A172 (cell line): ENCODE measurements at places on chromosomes 12 and 14.

- DNase-seq, result peak; percentile 61
Observed at GRCh38 chr12:93776581-93777018, 99.4 kb downstream of the CRADD start.

GRCh38 chr12:19375888-19376287 lies 63.4 kb upstream of the AEBP2 start:
- no peak for DNase-seq

DNA sequence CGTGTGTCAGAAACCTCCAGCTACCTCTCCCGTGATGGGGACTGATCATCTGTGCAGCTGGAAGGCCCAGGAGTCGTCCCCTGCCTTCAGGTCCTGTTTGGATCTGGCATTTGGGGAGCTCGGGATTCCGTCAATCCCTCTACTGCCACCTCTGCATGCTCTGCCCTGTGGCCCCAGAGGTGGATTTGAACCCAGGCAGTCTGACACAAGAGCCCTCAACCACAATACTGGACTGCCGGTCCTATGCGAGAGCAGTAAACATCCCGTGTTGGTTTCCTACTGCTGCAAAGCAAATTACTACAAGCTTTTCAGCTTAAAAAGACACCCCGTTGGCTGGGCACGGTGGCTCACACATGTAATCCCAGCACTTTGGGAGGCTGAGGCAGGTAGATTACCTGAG lies 121.9 kb upstream of the FKBP4 start:
- no peak for DNase-seq

DNA sequence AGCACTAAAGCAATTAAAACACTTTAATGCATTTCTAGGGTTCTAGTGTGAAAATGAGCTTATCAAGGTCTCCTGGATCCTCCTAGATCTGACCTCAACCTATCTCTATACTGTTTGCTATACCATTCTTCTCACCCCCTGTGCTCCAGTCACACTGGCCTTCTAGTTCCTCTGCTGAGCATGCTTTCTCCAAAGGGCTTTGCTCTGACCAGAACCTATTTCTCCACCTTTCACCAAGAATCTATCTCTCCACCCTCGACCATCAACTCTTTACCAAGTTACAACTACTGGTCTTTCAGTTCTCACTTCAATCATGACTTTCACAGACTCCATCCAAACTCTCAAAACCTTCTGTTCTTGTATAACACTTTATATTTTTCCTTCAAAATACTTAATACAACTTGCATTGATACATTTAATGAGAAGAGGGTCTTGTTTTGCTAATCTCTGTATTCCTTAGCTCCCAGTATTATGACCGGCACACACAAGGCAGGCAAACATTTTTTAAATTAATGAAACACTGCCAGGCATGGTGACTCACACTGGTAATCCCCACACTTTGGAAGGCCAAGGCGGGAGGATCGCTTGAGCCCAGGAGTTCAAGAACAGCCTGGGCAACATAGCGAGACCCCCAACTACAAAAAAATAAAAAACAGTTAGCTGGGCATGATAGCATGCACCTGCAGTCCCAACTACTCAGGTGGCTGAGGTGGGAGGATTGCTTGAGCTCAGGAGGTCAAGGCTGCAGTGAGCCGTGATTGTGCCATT lies 22.8 kb downstream of the PPP1R12A start:
- DNase-seq, result peak; percentile 52

DNA sequence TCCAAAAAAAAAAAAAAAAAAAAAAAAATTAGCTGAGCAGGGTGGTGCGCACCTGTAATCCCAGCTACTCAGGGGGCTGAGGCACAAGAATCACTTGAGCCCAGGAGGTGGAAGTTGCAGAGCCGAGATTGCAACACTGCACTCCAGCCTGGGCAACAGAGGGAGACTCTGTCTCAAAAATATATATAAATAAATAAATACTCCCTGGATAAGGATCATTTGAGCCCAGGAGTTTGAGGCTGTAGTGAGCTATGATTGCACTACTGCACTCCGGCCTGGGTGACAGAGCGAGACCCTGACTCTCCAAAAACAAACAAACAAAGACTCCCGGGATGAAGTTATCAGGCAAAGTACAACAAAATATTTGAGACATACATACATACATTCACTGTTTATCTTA lies 3.3 kb upstream of the NAA25 start:
- DNase-seq, result no peak

DNA sequence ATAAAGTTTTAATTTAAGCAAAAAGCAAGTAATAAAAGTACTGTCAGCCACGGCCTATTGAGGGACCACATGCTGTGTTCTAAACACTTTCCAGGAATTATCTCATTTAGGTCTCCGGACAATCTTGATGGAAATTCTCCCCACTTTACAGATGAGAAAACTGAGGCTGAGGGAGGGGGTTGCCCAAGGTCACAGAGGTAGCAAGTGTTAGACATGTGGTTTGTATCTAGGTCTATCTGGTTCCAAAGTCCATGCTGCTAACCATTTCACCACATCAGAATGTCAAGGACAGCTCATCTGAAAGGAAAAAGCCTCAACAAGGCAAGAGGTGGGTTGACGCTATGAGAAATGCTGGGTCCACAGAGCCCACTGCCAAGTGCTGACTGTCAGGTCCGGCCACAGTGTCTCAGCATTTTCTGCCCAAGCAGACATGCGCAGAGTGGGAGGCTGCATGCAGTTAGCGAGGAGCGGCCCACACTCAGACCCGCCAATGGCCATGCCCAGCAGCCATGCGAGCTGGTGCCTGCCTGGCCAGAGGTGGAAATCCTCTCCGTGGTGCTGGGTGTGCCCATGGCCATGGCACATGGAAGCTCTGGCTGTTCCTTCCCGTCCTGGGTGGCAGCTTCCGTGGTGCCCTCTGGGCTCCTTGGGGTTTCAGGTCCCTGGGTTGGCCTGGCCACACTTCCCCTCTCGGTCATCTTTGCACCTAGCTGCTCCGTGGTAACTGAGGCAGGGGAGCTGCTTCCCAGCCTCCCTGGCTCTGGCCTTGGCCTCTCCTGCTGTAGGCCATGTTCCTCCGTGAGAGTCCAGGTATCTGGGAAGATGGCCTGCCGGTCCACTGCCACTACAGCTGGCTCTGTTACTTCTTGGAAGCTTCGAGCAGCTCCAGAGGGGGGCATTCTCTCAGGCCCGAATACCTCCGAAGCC lies 18.0 kb upstream of the RPLP0 start:
- DNase-seq, result no peak

- no peak for DNase-seq
Observed at GRCh38 chr12:90745211-90745610, 209.8 kb downstream of the CCER1 start.

DNA sequence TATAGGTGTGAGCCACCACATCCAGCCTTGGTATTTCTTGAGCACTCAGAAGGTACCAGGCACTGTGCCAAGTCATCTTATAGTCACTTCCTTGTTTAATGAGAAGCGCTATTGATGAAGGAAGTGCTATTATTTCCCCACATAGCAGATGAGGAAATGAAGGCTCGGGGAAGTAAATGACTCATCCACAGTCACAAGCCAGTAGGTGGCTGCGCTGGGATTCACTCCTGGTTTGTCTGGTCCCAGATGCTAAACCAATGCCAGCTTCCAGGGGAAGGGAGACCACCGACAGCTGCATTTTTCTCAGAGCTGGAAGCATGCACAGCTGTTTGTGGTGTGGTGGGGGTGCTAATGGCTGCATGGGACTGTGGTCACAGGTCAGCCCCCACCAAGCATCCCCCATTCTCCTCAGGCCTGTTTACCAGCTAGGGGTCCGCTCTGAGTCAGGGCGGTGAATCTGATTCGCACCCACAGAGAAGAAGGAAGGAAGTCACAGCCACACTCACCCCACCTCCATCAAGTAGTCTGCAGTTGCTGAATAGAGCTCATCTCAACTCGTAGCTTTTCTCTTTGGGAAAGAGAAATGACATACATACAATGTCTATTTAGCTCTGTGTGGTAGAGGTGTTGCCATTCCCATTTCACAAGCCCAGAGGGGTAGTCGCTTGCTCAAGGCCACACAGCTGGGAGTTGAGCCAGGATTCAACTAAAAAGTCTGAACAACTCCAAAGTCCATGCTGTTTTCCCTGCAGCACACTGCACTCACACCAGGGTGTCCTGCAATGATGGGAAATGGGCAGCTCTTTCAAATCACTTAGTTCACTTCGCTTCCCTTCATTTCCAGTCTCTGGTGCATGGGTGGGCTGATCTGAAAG lies 6.3 kb upstream of the LTBP2 start:
- DNase-seq, result peak; percentile 80

DNA sequence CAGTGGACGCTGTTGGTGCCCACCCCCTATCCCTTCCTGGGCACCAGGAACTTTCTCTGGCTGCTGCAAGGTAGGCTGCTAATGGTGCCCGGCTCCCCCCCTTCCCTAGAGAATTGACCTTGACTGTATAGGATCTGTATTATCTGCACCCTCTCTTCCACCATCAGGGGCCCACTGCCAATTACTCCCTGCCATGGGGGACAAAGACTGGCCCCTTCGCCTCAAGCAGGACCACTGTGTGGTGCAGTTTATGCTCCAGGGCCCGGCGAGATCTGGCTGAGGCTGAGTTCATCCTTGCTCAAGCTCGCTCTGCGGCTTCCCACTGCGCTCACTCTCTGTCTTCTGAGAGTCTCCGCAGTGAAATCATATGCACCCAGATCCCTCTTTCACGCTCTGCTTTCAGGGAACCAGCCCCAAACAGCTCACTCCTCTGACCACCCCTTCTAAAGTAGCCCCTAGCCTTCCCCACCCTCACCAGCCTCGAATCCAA lies 95.2 kb downstream of the LGMN start:
- DNase-seq, result no peak

- DNase-seq, result no peak
Observed at GRCh38 chr14:24607081-24607480, 2.4 kb downstream of the GZMH start.

- DNase-seq, result no peak
Observed at GRCh38 chr14:34050606-34051005, 99.7 kb upstream of the EGLN3 start.

- DNase-seq, result no peak
Observed at GRCh38 chr14:101249676-101250036, 311.6 kb upstream of the DIO3 start.

DNA sequence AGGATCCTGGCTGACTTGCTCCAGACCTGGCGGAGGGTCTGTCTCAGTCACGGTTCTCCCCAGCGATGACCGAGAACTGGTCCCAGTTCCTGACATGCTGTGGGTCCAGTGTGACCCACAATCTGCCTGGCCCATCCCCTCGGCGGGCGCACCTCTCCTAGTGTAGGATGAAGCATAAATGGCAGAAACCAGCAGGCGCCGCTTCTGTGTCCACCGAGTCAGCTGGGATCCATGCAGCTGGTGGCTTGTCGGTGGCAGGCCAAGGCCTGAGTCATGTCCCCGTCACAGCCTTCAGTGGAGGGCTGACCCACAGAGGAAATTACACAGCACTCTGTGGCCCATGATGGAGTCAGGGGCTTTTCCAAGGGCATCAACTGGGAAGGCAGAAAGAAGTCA lies 38.5 kb downstream of the NFKBIA start:
- DNase-seq, result peak; percentile 37

DNA sequence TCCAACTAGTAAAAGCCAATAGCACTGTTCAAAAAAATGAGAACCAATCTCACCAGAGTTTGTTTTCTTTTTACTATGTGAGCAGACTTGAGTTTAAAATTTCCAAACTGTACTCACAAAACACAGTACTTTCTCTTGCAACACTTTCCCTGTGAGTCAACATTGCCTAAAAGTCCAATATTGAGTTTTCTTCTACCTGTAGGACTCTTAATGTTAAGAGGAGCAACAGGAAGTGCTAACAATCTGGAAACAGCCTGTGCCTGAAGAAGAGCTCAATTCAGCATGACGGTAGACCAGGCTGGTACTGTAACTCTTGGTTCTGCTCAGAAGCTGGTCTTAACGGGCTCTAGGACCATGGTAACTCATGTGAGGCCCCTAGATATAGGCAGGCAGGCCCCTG lies 144.3 kb downstream of the MED13L start:
- no peak for DNase-seq

- no peak for DNase-seq
Observed at GRCh38 chr14:55440385-55440784, at the start of gene TBPL2. TSS of gene TBPL2 (minus strand) at chr14:55440616. CDS start at chr14:55440449, 167 bp downstream.

GRCh38 chr14:54650331-54650958 lies 83.5 kb downstream of the SAMD4A start:
- peak; percentile 27 for DNase-seq

DNA sequence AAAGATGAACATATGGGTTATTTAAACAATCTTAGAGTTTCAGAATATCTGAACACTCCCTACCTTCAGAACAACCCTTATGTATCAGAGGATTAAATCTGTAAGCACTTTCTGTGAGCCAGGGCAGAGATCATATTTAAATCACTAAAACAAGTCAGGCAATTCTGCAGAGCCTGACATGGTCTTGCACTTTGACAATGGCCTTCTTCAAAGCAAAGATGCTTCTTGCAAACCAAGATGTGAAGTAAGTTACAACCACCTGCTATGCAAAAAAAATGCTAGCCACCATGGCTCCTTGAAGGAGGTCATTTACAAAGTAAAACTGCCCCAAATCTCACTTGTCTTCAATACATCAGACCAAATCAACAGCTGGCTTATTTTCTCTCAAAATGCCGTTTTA lies 3.2 kb downstream of the PPP1CC start:
- no peak for DNase-seq

DNA sequence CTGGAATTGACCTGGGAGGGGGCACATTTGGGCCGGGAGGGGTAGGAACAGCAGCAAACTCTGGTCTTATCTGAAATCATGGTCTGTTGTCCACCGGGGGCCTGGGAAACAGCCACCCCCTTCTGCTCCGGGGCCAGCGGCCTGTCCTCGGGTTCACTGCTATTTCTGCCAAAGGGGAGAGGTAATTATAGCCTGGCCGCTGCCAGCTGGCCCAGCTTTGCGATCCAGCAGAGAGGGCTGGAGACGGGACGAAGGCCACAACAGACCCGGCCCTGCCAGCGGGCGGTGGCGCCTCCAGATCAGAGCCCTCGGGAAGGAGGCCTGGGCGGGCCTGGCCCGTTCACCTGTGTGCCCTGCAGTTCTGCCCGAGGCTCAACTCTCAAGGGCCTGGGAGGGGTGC lies at the start of gene C14orf180:
Gene C14orf180, plus strand, starts transcription at position 258 of the 400 bp plus-strand sequence. CDS start 6,667 bp downstream, outside the sequence.
- no peak for DNase-seq

DNA sequence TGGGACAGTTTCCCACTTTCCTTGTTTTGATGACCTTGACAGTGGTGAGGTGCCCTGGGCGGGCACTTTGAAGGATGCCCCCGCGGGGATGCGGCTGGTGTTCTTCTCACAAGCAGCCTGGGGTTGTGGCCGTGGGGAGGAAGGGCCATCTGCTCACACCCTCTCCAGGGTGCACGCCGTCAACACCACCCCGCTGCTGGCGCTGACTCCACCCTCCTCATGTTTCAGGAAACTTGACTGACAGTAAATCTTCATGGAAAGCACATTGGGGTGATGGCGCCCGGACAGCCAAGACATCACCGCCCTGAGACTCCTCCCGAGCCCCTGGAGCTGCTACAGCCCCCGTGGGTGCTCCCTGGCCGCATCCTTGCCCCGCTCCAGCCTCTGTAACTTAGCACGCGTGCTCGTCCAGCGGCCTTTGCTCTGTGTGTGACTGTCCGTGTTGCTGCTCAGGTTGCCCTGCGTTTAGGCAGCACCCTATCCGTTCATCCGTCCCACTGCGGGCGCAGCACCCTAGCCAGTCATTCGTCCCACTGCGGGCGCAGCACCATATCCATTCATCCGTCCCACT lies 150.2 kb upstream of the C14orf180 start:
- no peak for DNase-seq

GRCh38 chr12:131211340-131211938 lies 257.7 kb downstream of the ADGRD1 start:
- DNase-seq, result no peak

GRCh38 chr12:27852742-27853141 lies 72.7 kb upstream of the MANSC4 start:
- no peak for DNase-seq

GRCh38 chr12:28750946-28751685 lies 398.0 kb upstream of the FAR2 start:
- DNase-seq, result no peak
